CD4-positive, alpha-beta T cell treated with Interleukin-1 beta for 1 hour (primary cell): ENCODE measurements at places on chromosomes 6 and 20.
A peak's percentile ranks its signal among the peaks of the same experiment; 100 is the strongest.

DNA sequence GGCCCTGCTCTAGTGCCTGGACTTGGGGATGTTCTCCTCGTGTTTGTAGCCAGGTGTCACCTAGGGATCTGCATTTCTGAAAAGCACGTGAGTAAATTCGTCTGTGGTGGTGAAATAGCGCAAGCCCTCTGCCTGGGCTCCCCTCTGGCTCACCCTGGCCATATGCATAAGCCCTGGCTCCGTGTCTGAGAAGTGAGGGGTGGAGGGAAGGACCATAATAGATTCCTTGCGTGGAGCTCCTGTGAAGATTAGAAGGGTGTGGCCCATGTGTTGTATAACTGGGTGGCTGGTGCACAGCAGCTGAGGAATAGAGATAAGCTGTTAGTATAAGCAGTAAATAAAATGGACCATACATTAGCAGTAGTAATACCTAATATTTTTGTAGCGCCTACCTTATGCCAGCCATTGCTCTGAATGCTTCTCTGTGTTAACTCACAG is 4.8 kb downstream of the BCAS1 start:
- DNase-seq = no peak

DNA sequence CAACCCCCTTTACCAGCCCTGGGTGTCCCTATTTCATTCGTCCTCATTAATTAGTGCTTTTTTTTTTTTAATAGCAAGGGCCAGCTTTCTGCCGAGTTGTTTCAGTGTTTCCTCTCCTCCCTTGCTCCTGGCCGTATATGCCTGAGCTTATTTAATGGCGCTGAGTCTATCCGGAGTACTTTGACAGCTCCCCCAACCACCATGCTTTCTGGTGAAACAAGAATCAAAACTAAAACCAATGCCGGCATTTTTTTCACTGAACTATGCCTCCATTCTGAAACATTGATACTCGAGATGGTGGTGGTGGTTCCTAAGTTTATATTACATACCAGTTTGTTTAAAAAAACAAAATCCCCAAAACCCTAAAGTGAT is 1.2 kb downstream of the DCBLD1 start:
- DNase-seq = no peak

- DNase-seq = no peak
These were observed 22.6 kb downstream of the NOL4L start for GRCh38 chr20:32562495-32562911.

DNA sequence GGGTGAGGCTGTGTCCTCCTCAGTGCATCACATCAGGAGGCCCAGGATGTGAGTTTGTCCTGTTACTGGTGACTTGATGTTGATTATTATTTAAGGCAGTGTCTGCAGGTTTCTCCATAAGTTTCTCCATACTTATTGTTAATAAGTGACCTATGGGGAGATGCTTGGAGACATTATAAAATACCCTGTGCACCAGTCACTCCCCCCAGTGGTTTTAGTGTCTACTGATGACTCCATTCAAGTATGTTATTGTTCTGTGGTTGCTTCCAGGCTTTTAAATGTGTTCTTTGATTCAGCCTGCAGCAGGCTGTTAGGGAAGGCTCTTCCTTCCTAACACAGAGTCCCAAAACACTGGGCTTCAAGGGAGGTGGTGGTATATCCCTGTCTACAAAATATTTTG is 14.6 kb upstream of the CST3 start:
- DNase-seq = no peak

GRCh38 chr6:156840606-156841005 is 63.4 kb downstream of the ARID1B start:
- DNase-seq = no peak

- DNase-seq = peak; percentile 40
These were observed 416 bp upstream of the POLR1H start for GRCh38 chr6:30060606-30061091.

DNA sequence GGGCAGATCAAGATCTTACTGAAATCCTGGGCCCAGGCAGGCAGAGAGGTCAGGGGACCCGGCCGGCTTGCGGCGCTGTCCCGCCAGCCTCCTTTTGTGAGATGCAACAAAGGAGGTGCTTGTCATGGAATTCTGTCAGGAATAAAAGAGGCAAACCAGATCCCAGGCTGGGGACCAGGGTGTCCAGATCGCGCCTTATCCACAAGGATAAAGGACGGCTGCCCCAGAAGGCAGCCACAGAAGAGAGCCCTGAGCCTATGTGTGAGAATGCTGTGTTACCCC is 42.6 kb upstream of the CDH22 start:
- DNase-seq = no peak

GRCh38 chr6:166757232-166758135 is 130.4 kb upstream of the RPS6KA2 start:
- no peak for DNase-seq

- no peak for DNase-seq
These were observed 39.5 kb upstream of the HDGFL1 start for GRCh38 chr6:22529866-22530265.

DNA sequence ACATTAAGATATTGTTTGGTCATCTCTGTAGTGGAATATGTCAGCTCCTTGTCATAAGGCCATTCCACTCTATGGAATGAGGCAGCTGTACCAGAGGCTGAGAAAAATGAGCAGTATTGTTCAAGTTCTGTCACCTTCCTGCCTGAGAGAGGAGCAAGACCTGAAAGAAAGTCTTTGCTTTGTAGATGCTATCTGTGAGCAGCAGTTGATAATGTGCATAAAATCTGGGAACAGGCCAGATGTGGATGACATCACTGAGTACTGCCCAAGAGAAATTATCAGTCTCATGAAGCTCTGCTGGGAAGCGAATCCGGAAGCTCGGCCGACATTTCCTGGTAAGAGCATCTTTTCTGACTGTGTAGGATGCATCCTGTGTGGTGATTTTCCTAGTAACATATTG is 16.8 kb downstream of the RIPK1 start:
- no peak for DNase-seq

GRCh38 chr6:98653179-98653578 is 181.2 kb upstream of the POU3F2 start:
- no peak for DNase-seq

DNA sequence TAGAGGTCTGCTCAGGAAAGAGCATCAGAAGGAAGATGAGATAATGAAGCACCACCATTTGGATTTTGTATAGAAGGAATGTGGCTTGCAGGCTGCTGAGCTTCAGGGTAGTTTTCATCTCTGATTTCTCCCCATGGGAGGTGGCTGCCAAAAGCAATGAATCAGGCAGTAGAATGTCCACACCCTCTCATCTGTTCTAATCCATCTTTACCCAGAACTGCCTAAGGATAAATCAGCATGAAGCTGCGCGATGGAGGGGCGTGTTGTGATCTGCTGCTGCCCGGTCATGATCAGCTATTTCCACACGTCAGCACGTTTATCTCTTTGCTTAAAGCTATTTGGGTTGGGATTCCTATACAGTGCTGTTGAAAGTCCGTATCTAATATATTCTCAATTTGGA is 295.4 kb downstream of the FOXA2 start:
- DNase-seq = no peak

DNA sequence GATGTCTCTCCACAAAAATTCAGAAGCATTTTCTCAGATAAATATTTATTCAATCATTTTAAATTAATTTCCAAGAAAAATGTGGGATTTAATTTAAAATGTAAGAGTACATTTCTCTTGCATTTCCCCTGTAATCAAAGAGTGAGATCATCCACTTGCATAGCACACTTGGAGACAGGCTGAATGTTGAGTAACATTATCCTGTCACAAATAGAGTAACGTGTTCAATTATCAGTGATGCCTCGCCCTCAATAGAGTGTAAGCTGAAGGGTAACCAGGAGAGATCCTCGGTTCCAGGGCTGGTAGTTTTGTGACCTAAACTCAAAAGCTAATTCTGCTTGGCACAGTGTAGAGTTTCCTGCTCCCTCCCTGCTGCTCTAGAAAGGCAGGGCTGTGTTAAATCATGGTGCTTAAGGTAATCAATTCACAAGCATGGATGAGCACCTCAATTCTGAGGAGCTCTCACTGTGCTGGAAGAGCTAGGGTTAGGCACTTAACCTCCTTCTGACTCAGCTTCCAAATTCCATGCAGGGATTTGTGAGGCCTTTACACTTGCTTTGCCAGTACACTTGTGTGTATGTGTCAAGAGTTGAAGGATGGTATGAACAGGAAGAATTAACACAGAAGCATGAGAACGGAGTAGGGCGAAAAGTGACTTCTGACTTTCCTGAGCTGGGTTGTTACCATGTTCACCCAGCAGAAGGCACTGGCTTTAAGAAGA is 56.6 kb downstream of the MMUT start:
- no peak for DNase-seq

DNA sequence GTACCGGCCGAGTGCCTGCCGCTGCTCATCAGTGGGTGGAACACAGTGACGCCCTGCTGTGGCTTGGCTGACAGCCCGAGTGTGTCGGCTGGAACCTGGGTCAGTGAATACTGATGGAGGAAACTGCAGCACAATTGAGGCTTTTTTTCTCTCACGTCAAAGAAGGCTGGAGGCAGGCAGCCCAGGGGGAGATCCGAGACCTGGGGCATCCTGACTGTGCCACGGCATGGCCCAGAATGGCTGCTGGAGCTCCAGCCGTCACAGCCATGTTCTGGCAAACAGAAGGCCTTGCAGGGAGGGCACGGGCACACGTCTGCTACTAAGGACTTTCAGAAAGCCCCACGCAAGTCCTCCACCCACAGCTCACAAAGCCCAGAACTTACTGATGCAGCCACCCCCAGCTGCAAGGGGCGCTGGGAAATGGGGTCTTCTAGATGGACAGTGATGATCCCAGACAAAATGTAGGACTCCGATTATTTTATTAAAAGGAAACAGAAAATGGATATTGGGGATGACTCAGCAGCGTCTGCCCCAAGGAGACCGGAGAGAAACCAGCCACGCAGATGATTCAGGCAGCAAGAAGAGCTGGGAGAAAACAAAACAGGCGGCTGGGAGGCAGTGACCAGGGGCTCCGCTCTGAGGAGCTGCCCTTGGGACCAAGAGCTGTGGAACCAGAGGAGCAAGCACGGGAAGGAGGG is 140.0 kb downstream of the TAF4 start:
- DNase-seq = no peak
